ENCODE measurements at places on chromosomes 4 and X. TPM values are rescaled to one million over a fixed set of nuclear protein-coding genes. Genes with fewer than 3 reads are reported as not detected.

Gene MAPK10
- total RNA-seq: 39.9 TPM

Gene MAMLD1
- total RNA-seq: 0.32 TPM

Gene RAB33A
- total RNA-seq: 2.5 TPM

Gene STK26
- 2.0 TPM for total RNA-seq

Gene MRFAP1L1
- 68.1 TPM for total RNA-seq

Gene ENPP6
- 0.17 TPM for total RNA-seq
